ENCODE measurements at places on chromosomes 5 and 9.

DNA sequence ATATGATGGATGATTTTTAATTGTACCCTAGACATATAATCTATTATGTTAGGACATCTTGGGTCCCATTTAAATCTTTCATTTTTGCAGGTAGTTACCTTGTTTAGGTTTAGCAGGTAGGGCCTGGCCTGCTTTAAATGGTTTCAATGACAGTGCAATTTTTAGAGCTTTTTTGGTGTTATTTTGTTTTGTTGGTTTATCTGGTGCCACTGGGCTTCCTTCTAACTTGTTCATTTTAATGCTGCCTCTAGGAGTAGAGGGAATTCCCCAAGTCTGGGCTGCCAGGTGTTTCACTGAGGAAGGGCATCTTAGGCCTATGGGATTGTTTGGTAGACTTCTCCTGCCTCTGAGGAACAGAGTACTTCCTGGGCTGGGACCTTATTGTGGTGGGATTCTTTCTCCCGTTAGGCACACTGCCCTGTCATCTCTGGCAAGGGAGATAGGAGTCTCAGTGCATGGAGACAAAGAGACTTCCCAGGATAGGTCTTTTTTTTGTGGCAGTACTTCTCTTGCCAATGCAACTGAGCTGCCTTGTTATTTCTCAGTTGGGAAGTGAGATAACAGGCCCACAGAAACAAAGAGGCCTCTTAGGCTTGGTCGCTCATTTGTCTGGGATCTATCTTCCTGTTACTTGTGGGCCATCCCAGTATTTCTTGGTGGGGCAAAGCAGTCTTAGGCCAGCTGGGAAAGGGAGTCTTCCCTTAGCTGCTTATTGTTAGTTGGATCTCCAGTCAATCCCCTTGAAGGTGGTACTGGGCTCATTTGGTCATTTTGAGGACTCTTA, 282.9 kb downstream of the FER start:
- no peak for DNase-seq

GRCh38 chr5:67502951-67503350, 306.4 kb upstream of the CD180 start:
- DNase-seq = no peak

DNA sequence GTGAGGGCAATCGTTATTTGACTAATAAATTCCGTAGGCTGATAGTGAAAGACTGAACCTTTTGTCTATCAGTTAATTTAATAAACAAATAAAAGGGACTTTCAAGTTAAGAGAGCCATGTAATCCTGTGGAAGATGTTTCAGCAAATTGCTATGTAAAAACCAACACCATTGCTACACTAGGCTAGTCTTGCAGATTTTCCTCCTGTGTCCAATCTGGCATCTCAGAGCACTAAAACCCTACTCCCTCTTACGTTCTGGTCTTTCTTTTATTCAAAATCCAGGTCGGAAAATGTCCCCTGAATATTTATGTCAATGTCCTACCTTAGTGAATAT, 478.8 kb upstream of the TNC start:
- no peak for DNase-seq

- no peak for DNase-seq
Measured at GRCh38 chr9:120235081-120235480, 344.9 kb downstream of the CDK5RAP2 start.

DNA sequence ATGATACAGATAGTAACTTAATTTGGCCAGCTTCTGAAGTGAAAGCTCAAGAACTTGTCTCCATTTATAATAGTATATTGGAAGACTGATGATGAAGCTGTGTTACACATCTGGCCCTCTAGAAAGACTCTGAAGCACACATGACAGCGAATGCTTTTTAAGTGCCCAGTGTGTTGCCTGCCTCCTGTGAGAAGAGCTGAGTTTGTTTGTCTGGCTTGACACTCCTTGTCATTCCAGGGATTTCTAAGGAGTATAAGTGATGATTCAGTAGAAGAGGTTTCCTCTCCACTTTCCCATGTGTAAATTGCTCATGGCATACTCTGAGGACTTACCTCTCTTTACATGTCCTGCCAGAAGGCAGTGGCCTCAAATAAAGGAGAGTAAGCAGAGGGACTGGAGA, 30.4 kb upstream of the LRRTM2 start:
- DNase-seq = no peak

- DNase-seq = no peak
Measured at GRCh38 chr5:152367554-152367953, 37.5 kb downstream of the NMUR2 start.

GRCh38 chr9:7944572-7944971, 145.0 kb upstream of the DMAC1 start:
- DNase-seq = no peak

- DNase-seq = no peak
Measured at GRCh38 chr5:25405850-25406249, 761.1 kb upstream of the CDH10 start.

DNA sequence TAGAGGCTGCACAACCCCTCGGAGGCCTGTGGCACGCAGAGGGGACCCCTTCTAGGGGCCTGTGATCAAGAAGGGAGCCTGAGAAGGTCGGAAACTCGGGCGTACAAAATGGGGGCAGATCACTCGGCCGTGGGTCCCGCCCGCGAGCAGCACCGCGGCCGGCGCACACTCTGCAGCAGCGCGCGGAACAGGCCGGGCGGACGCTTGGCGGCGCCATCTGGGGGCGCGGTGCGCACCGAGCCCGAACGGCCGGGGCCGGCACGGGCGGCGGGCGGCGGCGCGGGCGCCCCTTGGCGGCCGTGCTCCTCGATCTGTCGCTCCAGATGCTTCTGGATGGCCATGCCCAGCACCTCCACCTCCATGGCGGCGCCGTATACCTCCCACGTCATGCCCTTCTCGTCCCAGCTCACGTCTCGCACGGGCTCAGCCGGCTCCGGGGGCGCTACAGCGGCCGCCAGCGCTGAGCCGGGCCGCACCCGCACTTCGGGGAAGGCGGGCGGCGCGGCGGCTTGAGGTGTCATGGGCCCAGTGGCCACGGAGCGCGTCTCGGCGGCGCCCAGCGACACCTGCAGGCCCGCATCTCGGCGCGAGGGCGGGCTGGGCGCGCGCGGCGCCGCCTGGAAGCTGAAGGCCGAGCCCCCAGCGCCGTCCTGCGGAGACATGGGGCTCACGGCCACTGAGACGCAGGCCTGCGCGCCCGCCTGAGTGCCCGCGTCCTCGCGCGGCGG, 13.1 kb downstream of the GPRIN1 start:
- no peak for DNase-seq

DNA sequence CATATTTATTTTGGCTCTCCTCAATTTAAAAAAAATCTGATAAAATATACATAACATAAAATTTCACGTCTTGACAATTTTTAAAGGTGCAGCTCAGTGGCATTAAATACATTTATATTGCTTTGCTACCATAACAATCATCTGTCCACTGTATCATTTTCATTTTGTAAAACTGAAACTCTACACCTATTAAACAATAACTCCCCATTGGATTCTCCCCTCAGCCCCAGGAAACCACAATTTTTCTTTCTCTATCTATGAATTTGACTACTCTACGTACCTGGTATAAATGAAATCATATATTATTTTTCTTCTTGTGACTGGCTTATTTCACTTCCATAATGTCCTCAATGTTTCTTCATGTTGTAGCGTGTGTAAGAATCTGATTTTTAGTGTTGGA, 563.5 kb downstream of the PRR16 start:
- DNase-seq = no peak

GRCh38 chr5:115450741-115451140, 93.8 kb downstream of the FEM1C start:
- DNase-seq = no peak

GRCh38 chr5:173598686-173599085, 17.8 kb downstream of the BOD1 start:
- DNase-seq = no peak

DNA sequence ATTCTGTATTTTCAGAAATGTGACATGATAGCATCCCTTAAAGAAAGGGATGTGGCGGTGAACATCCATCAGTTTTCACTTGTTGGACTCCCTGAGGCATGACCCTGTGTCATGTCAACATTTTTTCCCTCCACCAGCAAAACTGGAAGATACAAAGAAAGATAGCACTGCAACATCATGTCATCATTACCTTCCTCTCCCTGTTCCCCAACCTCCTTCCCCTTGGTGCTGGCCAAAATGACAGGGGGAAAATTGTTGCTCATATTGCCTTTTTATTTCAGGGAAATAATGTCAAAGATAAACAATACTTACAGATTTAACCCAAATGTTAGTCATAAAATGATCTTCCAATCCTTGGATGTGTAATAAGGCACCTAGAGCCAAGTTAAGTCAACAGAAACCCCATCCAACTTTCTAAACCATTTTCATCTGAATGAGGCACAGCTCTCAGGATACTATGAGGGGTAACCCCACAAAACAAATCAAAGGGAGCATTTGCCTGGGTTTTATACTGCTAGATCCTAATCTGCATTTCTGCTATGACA, 644.3 kb downstream of the ACTL7B start:
- no peak for DNase-seq

- DNase-seq = no peak
Measured at GRCh38 chr9:118455788-118456187, 751.6 kb downstream of the TLR4 start.

DNA sequence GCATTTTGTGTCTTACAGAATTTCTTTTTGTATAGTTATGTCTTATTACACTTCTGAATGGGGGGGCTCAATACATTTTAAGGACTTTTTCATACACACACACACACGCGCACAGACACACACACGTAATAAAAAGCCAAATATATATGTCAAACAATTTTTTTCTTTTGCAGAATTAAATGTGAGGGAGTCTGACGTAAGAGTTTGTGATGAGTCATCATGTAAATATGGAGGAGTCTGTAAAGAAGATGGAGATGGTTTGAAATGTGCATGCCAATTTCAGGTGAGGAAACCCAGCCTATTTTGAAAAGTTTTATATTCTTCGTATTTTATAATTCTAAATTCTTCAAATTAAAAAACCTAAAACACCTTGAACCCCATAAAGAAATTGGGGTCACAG, 25.6 kb downstream of the TMEFF1 start:
- peak; percentile 20 for DNase-seq

DNA sequence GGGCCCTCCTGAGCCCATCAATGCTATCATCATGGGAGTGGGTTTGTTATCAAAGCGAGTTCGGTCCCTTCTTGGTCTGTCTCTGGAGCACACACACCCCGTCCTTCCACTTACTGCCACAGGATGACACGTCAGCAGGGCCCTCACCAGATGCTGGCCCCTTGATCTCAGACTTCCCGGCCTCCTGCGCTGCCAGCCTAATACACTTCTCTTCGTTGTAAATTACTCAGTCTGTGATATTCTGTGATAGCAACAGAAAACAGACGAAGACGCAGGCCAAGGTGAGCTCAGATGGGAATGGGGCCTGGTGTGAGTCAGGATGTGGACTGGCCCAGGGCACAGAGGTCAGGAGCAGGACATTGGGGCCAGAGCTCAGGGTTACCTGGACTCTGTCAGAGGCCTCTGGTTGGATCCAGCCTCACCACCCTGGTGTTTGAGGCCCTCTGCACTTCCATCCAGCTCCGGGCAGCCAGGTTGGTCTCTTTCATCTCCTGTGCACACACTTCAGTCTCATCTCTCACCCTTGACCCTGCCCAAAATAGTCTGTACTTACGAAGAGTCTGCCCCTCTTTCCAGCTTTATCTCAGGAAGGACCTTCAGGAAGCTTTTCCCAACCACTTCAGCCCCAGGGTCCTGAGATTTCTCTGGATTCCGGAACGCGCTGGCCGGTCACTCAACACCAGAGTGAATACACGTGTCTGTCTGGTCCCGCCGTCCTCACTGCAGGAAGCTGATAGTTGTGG, 26.0 kb upstream of the CNOT6 start:
- DNase-seq = no peak

GRCh38 chr9:32251539-32251938, 132.9 kb upstream of the ACO1 start:
- peak; percentile 26 for DNase-seq

GRCh38 chr9:73133921-73134407, 17.7 kb upstream of the ANXA1 start:
- no peak for DNase-seq

GRCh38 chr9:131815970-131816873, 76.3 kb upstream of the RAPGEF1 start:
- no peak for DNase-seq

DNA sequence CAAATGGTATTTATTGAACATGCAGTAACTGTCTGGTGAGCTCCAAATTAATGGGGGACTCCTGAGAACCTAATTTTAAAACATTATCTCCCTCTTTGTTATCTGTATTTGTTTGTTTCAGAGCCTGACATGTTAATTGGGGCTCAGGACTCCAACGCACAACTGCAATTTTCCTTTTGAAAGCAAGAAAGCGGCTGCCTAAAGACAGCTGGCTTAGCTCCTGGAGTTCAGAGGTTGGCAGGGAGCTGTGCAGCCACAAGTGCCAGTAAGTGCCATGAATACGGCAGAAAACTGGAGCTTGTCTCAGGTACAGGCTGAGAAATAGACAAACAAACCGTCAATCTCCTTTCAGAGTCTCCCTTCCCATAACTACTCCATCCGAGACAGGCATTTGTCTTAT, 80.9 kb downstream of the PPP2R2B start:
- DNase-seq = no peak

DNA sequence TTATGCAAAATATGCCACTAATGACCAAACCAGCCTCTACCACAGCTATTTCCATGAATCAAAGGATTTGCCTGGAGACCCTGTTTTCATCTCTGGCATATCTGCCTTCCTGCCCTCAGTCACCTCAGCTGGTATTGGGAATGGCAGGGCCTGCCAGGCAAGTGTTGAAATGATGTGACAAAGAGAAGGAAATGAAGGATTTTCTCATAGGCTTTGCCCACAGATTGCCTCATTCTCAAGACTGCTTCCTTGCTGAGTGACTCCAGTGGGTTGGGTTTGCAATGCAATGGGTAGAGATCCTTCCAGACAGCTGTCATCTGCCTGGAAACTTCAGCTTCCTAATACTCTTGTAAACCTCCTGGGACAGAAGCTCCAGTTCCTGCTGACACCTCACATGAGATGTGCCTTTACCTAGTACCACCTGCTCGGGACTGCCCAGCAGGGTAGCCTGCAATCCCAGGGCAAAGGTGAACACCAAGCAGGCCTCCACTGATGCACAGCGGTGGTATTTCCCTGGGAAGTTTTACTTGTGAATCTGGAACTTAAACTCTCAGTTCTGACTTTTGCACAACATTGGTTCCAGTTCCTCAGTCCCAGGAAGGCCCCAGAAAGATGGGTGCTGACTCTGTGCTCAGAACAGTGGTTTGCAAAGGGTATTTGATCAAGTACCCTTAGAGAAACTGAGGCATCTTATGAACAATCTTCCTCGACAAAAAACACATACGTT, 64.8 kb upstream of the SLC1A1 start:
- DNase-seq = no peak
